ENCODE measurements at places on chromosomes 7 and 10.
A peak's percentile ranks its signal among the peaks of the same experiment; 100 is the strongest.

- DNase-seq = no peak
Observed at GRCh38 chr10:101485681-101486554, 102.1 kb downstream of the POLL start.

DNA sequence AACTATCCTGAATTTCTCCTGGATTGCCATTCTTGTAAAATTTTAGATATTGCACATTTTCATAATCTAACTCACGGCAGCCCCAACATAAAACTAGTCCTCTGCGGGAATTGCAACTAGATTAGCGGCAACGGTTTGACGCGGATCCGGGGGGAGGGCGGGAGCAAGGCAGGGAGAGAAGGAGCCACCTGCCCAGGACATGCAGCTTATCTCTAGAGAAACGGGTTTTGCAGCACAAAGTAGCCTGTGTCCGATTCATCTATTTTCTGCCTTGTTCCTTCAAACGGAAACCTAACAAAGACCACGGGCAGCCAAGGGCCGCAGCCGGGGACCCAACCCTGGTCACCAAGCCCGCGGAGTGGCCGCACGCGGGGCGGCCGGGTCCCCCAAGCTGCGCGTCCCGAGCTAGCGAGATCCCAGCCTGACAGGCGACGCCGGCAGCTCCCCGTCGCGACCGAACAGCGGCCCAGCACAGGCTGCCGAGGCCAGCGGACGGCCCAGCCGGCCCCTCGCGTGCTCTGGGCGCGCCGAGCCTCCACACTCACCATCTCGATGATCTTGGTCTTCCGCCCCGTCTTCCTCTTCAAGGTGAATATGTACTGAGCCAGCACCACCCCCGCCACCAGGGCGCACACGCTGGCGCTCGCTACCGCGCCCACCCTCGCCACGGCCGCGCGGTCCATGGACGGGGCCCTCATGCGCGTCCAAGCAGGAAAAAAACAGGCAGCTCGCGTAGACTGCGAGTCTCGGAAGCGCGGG, at the start of gene NT5C3A:
TSS of gene NT5C3A (minus strand) at position 754 of the 759 bp plus-strand sequence. CDS start at position 683, 71 bp downstream.
- no peak for DNase-seq

DNA sequence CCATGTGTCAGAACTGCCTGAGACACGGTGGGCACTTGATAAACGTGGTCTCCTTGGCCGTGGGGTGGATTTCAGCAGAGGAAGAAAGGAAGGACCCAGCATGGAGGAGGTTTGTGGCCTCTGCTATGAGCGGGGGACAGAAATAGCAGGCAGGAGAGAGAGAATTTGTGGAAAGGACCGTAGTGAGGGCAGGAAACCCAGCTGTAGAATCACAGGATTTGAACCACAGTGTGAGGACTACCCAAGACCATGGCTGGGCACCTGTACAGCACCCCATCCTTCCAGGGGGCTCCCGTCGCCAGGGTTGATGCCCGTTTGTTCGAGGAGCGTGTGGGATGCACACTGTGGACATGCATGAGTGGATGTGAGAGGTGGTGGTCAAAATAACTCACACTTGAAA, 183.4 kb downstream of the PTPN20 start:
- DNase-seq = no peak

- peak; percentile 17 for DNase-seq
Observed at GRCh38 chr7:148697256-148698006, 1.3 kb upstream of the CUL1 start.

- DNase-seq = peak; percentile 33
Observed at GRCh38 chr10:114538181-114538906, 119.7 kb downstream of the ABLIM1 start.

GRCh38 chr7:32470871-32471270, 19.3 kb downstream of the LSM5 start:
- no peak for DNase-seq

GRCh38 chr10:7444551-7445121, 33.8 kb upstream of the SFMBT2 start:
- DNase-seq = no peak

DNA sequence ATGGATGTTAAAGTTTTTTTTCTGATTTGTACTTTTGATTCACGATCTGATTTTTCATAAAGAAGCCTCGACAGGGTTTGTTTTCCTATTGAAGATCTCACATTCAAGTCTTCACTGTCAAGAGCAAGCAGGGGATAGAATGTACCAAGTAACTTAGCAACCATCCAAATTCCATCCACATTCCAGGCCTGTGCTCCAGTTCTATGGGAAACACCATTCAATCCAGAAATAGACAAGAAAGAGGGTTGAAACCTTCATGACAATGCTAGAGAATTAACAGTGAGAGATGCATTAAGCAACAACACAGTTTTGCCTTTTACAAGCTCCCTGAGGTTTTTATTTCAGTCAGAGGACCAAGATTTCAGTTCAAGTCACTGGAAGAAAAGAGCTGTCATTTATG, 300.2 kb downstream of the NEBL start:
- DNase-seq = no peak

GRCh38 chr10:113133497-113134115, 183.6 kb downstream of the TCF7L2 start:
- DNase-seq = no peak

GRCh38 chr10:128061306-128062300, 64.6 kb downstream of the MKI67 start:
- no peak for DNase-seq

- no peak for DNase-seq
Observed at GRCh38 chr10:131086094-131086493, 225.4 kb downstream of the TCERG1L start.

GRCh38 chr7:138072726-138073125, 3.5 kb upstream of the AKR1D1 start:
- no peak for DNase-seq

- DNase-seq = no peak
Observed at GRCh38 chr10:9869205-9869604, 1148.5 kb upstream of the CELF2 start.

GRCh38 chr10:30248728-30249127, 100.3 kb downstream of the MTPAP start:
- no peak for DNase-seq

GRCh38 chr7:3028071-3028757, 15.5 kb downstream of the CARD11 start:
- no peak for DNase-seq

DNA sequence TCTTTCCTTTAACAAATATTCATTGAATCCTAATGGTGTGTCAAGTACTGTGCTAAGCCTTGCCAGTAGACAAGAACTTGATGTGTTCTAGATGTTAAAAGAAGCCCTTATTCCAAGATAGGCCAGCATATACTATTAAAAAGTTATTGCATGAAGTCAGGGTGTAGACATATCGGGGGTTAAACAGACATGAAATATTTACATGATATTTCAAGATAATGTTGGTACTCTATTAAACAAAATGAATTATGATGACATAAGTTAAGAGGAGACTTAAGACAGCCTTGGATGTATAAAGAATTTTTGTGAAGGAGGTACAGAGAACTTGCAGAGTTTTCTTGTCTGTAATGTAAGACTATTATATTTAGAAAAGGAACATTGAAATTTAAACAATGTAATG, 44.8 kb downstream of the HDAC9 start:
- no peak for DNase-seq

DNA sequence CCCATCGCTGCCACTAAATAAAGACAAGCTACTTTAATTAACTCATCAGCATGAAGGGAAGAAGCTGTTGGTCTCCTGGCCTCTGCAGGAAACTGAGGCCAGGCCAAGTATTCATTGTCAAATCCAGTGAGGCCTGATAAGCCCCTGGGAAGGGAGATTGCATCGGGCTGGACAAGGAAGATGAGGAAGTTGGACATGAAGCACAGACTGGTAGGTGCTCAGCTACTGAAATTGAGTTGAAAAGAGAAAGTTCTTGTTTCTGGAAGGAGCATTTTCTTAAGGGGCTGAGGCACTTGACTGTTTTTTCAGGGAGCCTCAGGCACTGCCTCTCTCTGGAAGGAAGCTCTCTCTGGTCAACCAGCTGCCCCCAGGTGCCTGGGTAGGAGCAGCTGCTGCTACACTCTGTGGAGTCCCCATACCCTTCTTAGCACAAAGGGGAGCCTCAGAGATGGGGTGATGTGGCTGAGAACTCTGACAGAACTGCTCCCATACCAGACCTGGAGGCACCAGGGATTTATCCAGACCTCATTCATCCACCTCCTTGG, 90.3 kb upstream of the IKZF1 start:
- DNase-seq = no peak

All from effector CD4-positive, alpha-beta T cell (primary cell).